ENCODE measurements at places on chromosomes 6 and 20. TPM values are rescaled to one million over a fixed set of nuclear protein-coding genes. Genes with fewer than 3 reads are reported as not detected.

SLC4A11 gene
- 0.89 TPM for total RNA-seq

FAM229B gene
- 42.4 TPM for total RNA-seq

PRDM1 gene
- total RNA-seq = 15.9 TPM

DNA sequence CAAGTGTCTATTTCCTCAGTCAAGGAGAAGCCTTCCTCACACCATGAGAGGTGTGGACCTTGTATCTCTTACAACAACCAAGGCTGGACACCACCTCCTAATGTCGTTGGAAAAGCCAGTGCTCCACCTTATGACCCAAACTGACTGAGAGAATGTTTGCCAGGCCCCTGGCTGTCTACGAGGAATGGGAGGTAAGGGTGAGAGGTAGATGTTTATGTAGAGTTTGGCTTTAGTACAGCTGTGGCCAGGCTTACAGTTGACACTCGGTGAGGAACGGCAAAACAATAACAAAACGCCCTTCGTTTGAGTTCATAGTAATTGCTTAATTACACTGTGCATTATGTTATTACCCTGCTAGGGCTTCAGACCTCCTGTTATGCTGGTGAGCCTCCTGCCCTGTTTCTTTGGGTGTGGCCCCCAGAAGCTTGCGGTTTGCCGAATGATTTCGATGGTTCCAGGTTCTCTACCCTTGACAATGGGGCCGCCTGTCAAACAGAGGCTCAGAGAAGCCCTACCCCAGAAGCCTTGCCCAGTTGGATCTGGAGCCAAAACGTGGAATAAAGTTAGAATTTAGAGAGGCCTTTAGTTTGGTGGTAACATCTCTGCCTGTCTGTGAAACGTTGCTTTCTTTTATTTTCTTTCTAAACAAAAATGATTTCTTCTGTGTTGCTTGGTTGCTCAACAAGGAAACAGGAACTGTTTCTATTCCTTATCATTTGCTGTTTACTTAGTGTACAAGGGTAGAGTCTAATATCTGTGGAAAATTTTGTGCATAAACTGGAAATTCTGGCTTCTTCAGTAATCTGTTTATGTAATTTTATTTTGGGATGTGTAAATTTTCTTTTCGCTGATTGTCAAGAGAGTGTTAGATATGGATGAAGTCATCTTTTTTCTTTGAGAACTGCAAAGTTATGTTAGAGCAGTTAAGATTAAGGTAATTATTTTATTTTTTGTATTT lies 60.4 kb upstream of the FOXQ1 start:
- no peak for DNase-seq

DNA sequence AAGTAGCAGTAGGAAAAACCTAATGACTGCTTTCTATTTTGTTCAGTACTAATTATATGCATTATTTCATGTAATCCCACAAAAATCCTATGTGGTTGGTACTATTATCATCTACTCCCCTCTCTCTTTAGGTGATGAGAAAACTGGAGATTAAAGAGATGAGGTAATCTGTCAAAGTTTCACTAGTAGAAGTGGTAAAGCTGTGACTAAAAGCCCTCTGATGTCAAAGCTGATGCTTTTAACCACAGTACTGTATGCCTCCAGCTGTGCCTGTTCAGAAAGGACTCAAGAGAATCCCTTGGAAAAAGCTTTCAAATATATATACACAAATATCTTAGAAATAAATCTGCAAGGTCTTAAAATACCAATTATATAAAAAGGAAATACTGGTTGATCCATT lies 38.0 kb downstream of the PHIP start:
- DNase-seq = no peak

DNA sequence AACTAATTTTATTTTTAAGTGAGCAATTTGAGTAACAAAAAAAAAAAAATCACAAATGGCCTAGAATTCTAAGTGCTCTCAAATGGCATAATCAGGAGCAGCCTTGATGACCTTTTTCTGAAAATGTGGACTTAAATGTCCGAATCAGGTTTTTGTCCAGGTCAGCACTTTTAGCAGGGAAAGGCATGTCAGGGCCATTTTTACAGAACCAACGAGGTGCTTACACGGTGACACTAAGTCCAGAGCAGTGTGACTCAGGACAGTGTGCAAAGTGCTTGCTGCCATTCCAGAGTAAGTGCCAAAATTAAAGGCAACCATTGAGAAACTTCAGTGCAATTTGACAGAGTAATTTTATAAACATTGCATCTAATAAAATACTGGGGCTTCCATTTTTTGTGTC lies 127.8 kb downstream of the KIF16B start:
- DNase-seq = no peak

- DNase-seq = no peak
Observed at GRCh38 chr6:70586114-70586513, 19.4 kb downstream of the SDHAF4 start.
